CD4-positive, alpha-beta T cell treated with Interleukin-1 beta for 1 hour (primary cell): ENCODE measurements at places on chromosomes 2 and 18.

DNA sequence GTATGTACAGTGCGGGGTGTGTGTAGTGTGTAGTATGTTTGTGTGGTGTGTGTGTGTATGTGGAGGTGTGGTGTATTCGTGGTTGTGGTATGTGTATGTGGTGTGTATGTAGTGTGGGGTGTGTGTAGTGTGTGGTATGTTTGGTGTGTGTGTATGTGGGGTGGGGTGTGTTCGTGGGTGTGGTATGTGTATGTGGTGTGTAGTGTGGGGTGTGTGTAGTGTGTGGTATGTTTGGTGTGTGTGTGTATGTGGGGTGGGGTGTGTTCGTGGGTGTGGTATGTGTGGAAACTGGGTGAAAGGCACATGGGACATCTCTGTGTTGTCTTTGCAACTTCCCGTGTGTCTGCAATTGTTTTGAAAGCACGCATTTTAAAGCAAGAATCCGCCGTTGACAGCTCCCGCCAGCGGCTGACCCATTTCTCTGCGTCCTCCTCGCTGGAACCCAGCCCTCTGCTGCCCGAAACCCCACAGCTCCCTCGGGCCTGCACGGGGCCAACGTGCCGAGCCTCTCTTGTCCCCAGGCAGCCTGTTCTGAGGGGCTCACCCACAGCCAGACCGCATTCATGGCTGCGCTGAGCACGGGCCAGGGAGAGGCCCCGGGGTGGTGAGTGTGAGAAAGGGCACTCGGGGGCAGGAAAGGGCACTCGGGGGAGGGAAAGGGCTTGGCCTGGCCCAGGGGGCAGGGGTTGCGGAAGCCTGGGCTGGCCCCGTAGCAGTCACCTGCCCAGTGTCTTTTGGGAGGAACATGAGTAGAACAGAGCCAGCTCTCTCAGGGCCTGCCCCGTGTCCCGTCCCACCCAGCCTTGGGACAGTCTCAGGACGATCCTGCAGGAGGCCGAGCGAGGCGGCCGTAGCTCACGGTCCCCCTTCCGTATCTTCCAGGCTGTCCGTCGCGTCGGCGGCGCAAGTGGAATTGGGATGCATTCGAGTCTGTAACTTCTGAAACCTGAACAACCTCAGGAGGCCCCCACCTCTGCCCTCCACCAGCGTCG, 61.4 kb downstream of the TWIST2 start:
- no peak for DNase-seq

GRCh38 chr18:41666231-41666630, 288.8 kb upstream of the PIK3C3 start:
- no peak for DNase-seq

DNA sequence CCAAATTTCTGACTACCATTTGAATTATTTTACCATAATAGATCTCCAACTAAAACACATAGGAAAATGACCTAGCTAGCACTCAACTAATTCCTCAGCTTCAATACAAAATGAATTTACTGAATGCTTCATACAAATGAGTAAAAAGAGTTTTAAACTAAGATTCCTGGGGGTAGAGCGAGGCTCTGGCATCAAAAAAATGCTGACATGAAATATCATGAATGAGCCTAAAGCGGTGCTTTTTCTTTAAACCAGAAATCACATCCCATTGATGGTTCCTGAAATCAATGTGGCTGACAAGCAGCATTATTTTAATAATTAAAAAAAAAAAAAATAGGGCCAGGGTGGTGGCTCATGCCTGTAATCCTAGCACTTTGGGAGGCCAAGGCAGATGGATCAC, 32.1 kb downstream of the WDR33 start:
- DNase-seq, result no peak

DNA sequence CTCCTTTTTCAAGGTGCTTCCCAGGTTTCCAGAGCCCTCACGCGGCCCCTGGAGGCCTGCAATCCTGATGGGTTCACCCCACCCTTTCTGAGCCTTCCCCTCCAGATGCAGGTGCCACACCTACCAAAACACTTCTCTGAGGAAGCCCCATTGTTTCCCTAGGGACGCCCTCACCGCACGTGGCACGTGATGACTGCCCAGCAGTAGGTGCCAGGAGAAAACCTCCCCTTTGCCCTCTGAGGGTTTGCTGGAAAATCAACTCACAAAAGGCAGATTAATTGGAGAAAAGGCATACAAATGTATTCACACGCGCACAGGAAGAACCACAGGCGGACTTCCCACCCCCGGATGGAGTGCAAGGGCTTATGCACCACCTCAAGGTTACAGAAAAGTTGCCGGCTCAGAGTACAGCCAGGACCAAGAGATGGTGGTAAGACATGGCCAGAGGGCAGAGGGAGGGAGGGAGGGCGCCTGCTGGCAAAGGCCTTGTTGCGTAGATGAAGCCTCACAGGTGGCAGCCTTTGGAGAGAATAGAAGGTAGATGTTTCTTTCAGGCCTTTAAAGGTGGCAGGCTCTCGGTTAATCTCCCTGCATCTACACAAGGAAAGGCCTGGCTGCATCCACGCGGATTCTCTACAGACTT, 269.4 kb upstream of the RAB6C start:
- no peak for DNase-seq

DNA sequence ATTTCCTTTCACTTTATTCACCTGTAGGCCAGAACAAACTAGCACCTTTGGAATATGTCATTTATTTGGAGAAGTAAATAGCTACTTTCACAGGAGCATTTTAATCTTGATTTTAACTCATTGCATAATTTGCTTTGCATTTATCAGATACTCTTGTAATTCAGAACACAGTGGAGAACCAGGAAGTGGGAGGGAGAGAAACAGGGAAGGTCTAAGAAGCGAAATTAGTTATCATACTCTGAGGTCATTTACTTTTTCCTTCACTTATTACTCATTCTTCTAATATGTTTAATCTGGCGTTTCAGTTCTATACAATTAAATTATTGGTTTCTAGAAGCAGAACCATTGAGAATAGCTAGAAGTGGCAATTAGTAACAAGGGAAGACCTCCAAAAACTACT, 20.7 kb downstream of the RBM44 start:
- DNase-seq, result no peak

GRCh38 chr18:39238981-39239660, 1673.5 kb upstream of the CELF4 start:
- DNase-seq, result no peak

GRCh38 chr2:189375842-189376241, 65.4 kb upstream of the WDR75 start:
- DNase-seq, result no peak

- DNase-seq, result no peak
Observed at GRCh38 chr2:181516992-181517391, 59.8 kb downstream of the ITGA4 start.

DNA sequence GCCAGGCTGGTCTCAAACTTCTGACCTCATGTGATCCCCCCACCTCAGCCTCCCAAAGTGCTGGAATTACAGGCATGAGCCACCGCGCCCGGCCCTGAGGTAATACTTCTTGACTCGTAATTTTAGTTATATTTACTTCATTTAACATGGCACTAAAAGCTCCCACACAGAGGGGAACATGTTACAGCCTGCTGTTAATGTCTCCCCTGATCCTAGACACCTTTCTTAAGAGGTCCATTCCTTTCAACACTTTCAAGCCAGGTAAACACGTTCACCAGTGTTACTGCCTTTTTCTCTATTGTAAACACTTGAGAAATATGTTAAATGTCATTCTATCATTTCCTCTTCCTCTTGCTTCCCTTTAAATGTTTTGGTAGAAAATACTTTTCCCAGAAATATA, 161.4 kb downstream of the METTL4 start:
- DNase-seq, result no peak

- DNase-seq, result no peak
Observed at GRCh38 chr18:23725827-23726661, 36.8 kb downstream of the LAMA3 start.

DNA sequence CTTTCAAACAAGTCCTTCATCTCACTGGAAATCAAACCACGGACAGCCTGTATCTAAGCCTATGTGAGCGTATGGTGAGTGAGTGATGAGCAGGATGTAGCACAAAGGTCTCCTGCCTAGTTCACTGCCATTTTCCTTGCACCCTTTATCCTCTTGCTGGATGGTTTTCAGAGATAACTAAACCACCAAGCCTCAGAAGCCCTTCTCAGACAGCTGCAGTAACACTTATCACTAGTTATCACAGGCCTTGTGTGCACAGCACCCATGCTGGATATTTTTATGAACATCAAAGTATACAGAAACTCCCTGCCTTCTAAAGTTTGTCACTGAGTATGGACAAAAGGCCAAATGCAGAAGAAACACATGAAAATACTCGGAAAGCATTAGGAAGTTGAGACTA, 69.5 kb downstream of the C1D start:
- DNase-seq, result no peak

- DNase-seq, result no peak
Observed at GRCh38 chr18:58156516-58156915, 112.5 kb downstream of the NEDD4L start.

DNA sequence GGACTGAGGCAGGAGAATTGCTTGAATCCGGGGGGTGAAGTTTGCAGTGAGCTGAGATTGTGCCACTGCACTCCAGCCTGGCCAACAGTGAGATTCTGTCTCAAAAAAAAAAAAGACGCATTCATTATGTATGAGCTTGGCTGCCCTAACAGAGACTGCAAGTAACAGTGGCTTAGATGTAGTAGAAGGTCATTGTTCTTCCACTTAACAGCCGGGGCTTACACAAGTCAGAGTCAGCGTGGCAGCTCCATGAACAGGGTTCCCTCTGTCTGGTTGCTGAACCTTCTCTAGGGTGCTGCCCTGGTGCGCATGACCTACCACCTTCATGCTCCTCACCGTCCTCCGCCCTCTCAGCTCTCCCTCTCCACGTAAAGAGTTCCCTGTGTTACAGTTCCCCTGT, 49.1 kb upstream of the IGFBP2 start:
- no peak for DNase-seq

DNA sequence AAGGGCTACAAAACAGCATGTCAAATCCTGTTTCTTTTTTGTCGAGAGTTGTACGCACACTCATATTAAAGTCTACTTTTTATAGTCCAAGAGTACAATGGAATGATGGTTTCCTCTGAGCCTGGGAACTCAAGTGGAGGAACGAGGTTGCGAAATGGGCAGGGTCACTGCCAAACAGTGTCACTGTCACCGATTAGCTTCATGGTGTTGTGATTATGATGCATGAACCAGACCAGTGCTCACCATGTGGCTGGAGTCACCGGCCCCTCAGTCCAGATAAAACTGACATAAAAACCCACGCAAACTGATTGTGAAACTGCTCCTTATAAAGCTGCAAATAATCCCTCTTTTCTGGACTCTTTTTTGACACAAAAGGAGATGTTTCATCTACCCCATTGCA, 122.0 kb downstream of the COPS8 start:
- DNase-seq, result no peak

DNA sequence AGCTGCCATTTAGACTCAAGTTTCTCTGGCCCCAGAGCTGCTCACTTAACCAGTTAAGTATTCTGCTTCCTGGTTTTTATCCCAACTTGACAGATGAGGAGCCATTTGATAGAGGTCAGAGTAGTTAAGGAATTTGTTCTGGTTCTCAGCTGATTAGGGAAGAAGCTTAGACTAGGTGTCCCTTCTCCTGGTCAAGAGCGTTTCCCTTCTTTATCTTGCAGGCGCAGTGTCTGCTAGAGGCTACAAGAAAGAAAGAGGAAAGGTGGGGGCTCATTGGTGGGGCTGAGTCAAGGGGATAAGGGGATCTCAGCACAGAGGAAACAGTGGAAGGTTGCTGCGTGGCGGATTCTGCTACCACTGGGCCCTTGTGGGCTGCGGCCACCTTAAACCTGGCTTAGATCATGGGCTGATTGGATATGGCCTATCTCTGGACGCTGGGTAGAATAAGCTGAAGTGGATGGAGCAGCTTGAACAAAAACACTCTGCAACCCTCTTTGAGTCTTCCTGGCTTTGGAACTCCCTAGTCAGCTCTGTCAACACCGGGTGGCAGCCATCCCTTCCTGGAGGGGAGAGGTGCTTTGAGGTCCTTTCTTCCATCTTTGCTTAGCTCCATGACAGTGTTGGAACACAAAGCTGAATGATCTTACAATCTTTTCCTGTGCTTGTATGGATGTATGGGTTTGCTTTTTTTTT, 70.8 kb downstream of the QPCT start:
- no peak for DNase-seq

GRCh38 chr2:75960472-75961009, 249.8 kb upstream of the GCFC2 start:
- no peak for DNase-seq

GRCh38 chr2:76498360-76498759, 787.6 kb upstream of the GCFC2 start:
- no peak for DNase-seq

GRCh38 chr2:64086347-64087082, 57.7 kb downstream of the PELI1 start:
- no peak for DNase-seq

DNA sequence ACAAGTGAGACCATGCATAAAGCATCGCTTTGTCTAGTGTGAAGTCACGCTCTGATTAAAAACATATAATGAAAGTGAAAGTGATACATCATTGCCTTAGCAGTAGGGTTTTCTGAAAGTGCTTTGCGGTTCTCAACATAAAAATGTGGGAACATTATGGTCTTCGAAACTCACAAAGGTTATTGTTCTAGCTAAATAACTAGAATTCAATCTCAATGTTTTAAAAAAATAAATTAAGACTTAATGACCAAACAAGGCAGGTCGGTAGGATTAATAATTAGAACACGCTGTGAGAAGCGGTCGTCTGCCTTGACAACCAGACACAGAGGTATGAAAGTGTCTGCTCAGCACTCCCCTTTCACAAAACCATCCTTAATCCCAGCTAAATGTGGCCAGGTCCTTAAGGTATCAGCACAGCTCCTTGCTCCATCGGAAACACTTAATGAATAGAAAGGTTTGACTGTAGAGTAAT, 42.2 kb downstream of the KLHL14 start:
- DNase-seq, result peak; percentile 27

DNA sequence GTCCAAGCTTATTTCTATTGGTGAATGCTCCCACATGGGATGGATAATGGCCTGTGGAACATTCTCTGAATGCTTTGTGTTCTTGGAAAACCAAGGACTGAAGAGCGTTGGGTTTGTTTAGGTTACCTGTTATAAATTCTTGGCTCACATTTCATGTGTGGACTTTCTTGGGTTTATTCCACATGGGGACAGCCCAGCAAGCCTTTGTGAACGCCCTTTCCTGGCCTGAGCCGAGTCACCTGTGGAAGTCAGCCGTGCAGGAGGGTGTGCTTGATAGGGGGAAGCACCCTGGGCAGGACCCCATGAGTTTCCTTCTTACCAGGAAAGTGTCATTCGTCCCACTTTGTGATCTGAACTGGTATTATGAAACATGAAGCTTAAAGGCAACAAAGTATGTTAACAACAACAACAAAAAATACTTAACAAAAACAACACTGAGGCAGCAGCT, 4.1 kb downstream of the RAB31 start:
- DNase-seq, result no peak
